ENCODE measurements at places on chromosomes 3 and 15.

DNA sequence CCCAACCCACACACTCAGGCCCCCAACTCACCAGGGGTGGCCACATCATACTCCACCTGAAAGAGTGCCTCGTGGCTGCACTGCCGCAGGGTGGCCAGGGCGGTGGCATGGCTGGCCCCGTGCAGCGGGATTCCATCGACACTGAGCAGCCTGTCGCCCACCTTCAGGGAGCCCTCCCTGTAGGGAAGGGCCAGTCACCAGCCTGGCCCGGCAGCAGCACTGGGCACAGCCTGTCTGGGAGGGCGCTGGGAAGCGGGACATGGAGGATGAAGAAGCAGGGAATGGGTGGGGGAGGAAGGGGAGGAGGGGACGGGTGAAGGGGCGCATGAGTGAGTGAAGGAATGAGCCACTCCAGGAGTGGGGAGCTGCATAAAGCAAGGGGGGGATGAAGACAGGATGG is 18.5 kb downstream of the GRIP2 start:
- DNase-seq, result no peak

DNA sequence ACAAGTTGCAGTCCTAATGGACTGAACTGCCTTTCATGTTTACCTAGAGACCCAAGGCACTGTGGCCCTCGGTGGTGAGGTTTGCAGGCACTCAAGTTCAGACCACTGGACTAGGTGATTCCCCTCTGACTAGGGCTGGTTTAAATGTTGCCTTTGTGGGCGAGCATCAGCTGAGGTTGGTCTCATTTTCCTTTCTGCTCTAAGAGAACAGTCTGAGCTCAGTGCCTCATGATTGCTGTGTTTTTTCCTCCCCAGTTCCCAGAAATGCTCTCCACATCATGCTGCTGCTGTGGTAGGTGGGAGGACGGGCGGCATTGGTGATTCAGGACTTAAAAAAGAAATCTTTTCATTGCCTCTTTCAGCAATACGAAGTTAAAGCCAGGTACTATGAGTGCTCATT is 237.2 kb downstream of the MBNL1 start:
- DNase-seq, result no peak

DNA sequence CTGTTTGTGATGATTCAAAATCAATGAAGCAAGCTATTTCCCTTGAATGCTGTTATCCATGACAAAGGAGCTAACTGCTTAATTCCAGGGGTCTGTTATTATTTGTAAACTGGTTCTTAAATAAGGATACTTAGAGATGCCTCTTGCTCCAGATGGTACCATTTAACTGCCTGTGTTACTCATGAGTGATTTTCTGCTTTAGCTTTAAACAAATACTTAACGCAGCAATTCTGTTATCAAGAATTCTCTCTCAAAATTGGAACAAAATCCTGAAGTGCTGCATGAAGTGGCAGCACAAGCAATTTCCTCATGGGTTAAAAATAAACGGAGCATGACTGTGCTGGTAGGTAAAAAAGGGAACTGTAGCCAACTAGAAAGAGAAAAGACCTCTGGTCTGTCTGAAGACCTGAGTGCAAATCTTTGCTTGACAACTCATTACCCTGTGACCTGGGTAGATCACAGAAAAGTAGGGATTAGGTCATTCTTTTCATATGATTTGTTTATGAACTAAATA is 62.5 kb upstream of the GBE1 start:
- DNase-seq, result no peak

DNA sequence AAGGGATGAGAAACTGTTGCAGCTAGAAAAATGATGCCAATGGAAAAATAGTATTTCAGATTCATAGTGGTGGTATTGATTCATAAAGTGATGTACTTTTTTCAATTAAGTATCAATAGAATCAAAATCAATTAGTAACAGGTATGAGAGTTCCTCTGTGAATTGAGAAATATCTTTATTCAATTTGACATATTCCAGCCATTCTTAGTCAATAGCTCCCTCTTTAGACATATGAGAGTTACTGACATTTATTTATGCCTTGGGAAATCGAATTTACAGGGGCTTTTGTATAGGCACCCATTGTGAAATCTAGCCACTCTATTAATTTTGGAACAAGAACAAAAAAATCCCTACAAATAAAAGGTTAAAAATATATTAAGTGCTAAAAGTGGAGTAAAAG is 386.9 kb upstream of the CNTN3 start:
- DNase-seq, result no peak

DNA sequence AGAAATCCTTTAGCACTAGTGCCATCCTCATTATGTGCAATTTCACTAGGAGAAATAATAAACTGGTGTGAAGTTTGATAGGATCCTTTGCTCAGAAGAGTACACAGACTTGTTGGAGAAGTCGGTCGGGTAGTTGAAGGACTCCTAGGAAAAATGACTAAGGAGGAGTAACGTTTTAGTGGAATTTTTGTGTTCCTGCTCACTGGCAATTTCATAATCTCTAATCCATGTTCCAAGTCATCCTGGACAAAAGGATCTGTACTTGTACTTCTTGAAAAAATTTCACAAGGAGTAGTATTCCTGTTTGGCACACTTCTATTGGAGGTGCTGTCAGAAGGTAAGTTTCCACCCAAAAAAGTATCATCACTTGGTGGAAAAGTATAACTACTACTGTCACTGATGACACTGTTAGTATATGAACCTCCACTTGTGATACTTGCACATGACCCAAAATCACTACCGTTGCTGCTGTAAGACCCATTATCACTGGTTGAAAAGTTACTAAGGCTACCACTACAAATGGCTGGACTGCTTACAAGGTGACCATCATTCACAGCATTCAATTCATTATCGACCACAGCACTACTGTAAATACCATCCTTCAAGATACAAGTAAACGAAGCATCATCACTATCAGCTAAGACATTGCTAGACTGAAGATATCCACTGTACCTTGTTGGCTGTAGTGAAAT is 77.4 kb downstream of the NEDD4 start:
- no peak for DNase-seq

DNA sequence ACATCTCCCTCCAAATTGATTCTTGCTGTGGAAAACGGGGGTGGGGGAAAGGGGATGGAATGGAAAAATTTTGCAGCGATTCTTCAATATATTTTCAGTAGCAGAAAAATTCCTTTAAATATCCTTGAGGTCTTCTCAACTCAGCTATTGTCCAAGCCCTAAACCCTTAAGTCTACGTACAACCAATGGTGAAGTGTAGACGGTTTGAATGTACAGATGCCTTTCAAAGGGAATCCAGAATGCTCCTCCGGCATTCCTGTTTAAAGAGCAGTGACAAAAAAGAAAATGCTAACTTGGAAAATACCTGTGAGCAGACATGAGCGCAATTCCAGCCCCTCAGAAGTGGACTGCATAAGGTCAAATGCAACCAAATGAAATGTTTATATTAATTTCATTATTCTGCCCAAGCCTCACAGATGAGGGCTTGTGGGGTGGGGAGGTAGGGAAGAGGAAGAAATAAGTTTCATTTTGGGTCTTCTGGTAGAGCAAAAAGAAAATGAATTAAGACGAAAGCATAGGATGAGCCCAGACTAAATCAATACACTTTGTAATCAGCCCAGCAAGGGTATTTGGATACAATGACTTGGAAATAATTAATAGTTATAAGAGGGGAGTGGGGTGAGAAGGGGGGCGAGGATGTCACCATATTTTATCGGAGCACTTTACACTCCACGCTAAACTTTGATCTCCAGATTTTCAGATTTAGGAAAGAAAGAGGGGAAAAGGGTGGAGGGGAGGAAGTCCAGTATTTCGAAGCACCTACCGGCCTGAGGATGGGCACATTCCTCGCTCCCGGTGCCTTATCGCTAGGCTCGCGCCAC is 2.7 kb downstream of the FOXP1 start:
- DNase-seq, result no peak

GRCh38 chr3:15281817-15282216 is 50.6 kb downstream of the SH3BP5 start:
- no peak for DNase-seq

GRCh38 chr3:178458313-178459037 is 77.8 kb upstream of the KCNMB2 start:
- DNase-seq, result no peak

- no peak for DNase-seq
Measured at GRCh38 chr3:172177046-172177445, 137.7 kb downstream of the FNDC3B start.

DNA sequence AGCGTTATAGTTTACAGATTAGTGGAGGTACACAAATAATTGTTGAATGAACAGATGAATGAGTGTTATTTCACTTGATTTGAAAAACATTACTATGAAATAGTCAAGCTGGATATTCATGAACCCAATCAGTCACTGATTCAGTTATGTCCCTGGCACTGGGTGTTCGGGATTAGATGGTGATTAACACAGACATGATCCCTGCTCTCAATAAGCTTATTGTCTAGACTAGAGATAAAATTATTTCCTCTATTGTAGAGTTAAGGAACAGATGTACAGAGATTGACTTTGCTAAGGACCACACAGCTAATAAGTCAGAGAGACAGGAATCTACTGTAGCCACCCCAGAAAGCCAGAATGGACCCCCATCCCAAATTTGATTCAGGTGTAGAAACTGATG is 963 bp downstream of the GRAMD1C start:
- DNase-seq, result no peak

- no peak for DNase-seq
Measured at GRCh38 chr3:67655364-67656121, 1.1 kb upstream of the SUCLG2 start.

DNA sequence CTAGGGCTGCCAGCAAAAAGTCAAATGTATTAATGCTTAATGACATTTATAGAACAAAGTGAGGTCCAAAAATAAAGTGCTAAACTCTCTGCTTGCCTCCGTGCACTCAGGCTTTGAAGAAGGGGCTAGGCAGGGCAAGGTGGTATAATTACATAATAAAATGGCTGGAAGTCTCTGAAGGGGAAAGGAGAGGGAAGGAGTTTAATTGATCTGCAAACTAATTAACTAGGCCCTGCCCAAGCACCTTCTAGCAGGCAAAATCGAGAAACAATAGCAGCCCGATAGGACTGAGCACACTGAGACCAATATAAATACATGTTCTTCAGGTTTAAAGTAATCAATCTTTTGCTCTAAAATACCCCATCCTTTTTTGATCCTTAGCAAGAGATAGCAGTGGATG is 13.0 kb downstream of the DIS3L start:
- no peak for DNase-seq

- DNase-seq, result no peak
Measured at GRCh38 chr3:129699199-129699598, 92.7 kb upstream of the PLXND1 start.
